Pulmonary artery endothelial cell (primary cell): ENCODE measurements at places on chromosomes 1 and 21. TPM values are rescaled to one million over a fixed set of nuclear protein-coding genes. Genes with fewer than 3 reads are reported as not detected.

The DMRTA2 gene
- total RNA-seq, result not detected in 2 replicates

The GPR137B gene
- total RNA-seq, result 3.2 and 5.5 TPM in 2 replicates

The DIRAS3 gene
- total RNA-seq, result 0.59 and 5.4 TPM in 2 replicates

The ADORA3 gene
- not detected in 2 replicates for total RNA-seq

The CSMD2 gene
- total RNA-seq, result under 0.01 TPM in 2 replicates

The CDC42BPA gene
- 67.7 and 77.5 TPM in 2 replicates for total RNA-seq

The ZMYM1 gene
- total RNA-seq, result 21.3 and 34.7 TPM in 2 replicates

The UQCRHL gene
- total RNA-seq, result 2.4 and 4.7 TPM in 2 replicates
